Neuronal stem cell (in vitro differentiated cells): ENCODE measurements at places on chromosomes 6 and 20.

DNA sequence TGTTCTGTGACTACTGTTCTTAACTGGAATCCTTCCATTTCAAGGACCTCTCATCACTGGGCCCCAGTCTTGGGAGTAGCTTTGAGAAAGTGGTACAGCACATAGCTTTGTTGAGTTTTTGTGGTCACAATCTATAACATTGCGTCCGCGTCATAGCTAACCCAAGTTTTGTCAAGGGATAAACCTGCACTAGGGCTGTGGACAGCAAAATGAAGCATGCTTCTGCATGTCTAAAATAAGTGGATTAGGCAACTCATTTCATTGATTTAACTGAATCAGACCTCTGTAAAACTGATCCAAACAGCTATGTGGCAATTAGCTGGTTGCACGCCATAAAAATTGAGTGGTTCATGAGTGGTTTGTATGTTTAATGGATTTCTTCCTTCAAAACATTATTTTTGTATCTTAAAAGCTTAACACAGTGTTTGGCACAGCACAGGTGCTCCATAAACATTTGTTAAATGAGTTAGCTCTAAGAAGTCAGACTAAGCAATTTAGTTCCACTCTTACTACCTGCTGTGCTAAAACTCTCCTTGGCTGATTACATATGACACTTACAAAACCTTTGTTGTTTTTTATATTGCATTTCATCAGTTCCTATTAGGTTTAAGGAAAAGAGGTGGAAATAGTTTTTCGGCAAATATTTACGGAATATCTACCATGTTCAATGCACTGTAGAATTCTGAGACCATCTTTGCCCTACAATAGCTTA lies 160.3 kb upstream of the ATXN1 start:
- H3K36me3 ChIP-seq, result no peaks in the 10 kb centered on the region
- H3K4me3 ChIP-seq, result no peak overlapping the region
- H3K27me3 ChIP-seq, result no peaks in the 10 kb centered on the region
- no peak for DNase-seq
- no peak overlapping the region for H3K27ac ChIP-seq
- H3K4me1 ChIP-seq, result no peaks in the 10 kb centered on the region

DNA sequence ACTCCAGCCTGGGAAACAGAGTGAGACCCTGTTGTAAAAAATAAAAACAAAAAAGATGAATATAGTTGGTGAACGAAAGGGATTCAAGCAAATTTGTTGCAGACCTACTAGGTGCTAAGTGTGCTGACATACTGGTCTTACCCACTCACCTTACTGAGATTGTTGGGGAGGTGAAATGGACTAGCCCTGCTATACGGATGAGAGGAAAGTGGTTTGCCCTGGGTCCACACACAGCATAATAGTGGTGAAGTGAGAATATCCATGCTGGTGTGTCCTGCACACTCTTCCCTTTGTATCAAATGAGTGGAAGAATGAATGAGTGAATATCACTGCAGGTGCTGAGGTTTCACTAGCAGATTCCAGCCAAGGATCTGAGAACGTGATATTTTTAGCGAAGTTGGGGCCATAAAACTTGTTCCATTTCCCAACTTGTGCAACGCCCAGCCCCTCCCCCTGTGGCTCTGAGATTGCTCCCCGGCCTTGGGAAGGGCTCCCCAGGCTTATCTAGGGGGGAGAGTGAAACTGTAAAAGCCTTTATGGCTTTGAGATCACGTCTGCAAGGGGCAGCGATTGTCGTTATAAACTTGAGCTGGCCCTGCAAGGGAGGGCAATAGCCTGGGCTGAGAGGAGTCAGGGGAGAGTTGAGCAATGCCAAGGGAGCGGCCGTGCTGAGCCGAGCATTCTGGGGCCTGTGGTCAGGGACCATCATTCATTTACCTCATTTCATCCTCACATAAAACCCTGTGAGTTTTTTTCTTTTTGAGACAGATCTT lies 33.2 kb upstream of the TTPAL start:
- H3K27me3 ChIP-seq, result no peaks in the 10 kb centered on the region
- H3K4me3 ChIP-seq, result no peak overlapping the region
- H3K4me1 ChIP-seq, result no peaks in the 10 kb centered on the region
- no peaks in the 10 kb centered on the region for H3K36me3 ChIP-seq
- H3K27ac ChIP-seq, result no peak overlapping the region

GRCh38 chr6:150196942-150197745 lies 54.3 kb downstream of the PPP1R14C start:
- no peak overlapping the region for H3K27ac ChIP-seq
- peaks cover 1% of the 10 kb centered on the region for H3K4me1 ChIP-seq
- no peak overlapping the region for H3K4me3 ChIP-seq
- no peaks in the 10 kb centered on the region for H3K27me3 ChIP-seq

DNA sequence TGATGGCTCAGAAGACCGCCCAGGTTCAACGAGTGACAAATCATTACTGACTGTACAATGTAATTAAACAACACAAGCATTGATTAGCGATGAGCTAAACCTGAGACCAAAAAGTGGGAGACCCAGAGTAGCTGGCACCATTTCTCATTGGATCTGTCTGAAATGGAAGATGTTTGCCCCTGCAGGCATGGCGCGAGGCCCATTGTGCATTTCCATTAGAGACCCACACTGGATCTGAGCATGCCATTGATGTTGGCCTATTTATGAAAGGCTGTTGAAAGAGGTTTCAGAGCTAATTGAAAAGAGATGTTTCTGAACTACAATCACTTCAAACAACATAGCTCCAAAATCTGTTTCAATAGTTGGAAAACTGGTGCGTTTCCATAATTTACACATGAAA lies 196.7 kb downstream of the TFAP2B start:
- peaks cover 2% of the 10 kb centered on the region for H3K4me1 ChIP-seq
- peaks cover 2% of the 10 kb centered on the region for H3K27me3 ChIP-seq
- H3K4me3 ChIP-seq, result no peak overlapping the region
- DNase-seq, result no peak
- no peaks in the 10 kb centered on the region for H3K36me3 ChIP-seq

GRCh38 chr6:106037060-106037459 lies 49.1 kb upstream of the PRDM1 start:
- H3K36me3 ChIP-seq, result no peaks in the 10 kb centered on the region
- no peak overlapping the region for H3K27ac ChIP-seq
- H3K4me3 ChIP-seq, result no peak overlapping the region
- DNase-seq, result no peak

- H3K36me3 ChIP-seq, result no peaks in the 10 kb centered on the region
- no peaks in the 10 kb centered on the region for H3K27me3 ChIP-seq
- no peak overlapping the region for H3K4me3 ChIP-seq
- H3K4me1 ChIP-seq, result no peaks in the 10 kb centered on the region
- DNase-seq, result no peak
Observed at GRCh38 chr6:113763311-113763766, 93.8 kb upstream of the MARCKS start.

DNA sequence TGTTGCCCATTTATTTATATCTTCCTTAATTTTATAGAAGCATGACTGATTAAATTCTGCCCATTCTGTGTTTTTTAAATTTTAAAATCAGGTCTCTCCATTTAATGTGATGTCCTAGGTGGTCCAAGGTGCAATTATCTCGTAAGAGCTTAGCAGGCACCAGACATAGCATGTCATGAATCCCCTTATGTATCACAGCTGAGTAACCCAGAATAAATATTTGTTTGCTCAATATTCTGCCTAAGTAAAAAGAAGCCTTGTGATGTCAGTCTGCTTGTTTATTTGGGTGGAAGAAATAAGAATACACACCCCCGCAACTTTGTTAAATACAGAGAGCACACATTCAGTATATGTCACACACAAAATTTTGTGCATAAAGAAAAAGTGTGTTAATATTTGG lies 211.3 kb downstream of the FARS2 start:
- peak overlapping the region; percentile 28 for H3K4me3 ChIP-seq
- H3K4me1 ChIP-seq, result peaks cover 19% of the 10 kb centered on the region
- DNase-seq, result no peak
- no peaks in the 10 kb centered on the region for H3K27me3 ChIP-seq
- peak overlapping the region; percentile 79 for H3K27ac ChIP-seq

DNA sequence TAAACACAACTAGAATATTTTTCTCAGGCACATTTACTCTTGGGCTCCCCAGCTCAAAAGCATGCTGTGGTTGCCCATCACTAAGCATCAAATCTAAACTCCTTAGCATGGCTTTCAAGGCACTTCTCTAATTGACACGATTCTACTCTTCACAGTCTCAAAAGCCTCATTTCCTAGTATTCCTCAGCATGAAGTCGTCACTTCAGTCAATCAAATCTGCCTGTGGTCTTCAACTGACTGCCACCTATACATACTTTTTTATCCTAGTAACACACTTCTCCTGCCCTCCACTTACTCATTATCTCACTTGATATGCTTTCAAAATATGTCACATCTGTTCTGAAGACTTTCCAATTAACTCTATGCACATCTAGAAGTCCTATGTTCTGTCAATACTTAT lies 110.3 kb downstream of the TBC1D32 start:
- no peaks in the 10 kb centered on the region for H3K27me3 ChIP-seq
- H3K36me3 ChIP-seq, result no peaks in the 10 kb centered on the region
- no peaks in the 10 kb centered on the region for H3K4me1 ChIP-seq
- no peak overlapping the region for H3K27ac ChIP-seq

- peaks cover 29% of the 10 kb centered on the region for H3K4me1 ChIP-seq
- H3K27ac ChIP-seq, result peak overlapping the region; percentile 87
- DNase-seq, result no peak
- H3K4me3 ChIP-seq, result no peak overlapping the region
- H3K36me3 ChIP-seq, result no peaks in the 10 kb centered on the region
Observed at GRCh38 chr20:53736122-53736756, 142.6 kb upstream of the ZNF217 start.

- H3K4me1 ChIP-seq, result no peaks in the 10 kb centered on the region
- no peak for DNase-seq
- no peak overlapping the region for H3K4me3 ChIP-seq
Observed at GRCh38 chr20:54343634-54344033, 131.8 kb upstream of the DOK5 start.
